ENCODE measurements at places on chromosomes 3 and 15. TPM values are rescaled to one million over a fixed set of nuclear protein-coding genes. Genes with fewer than 3 reads are reported as not detected.

PCOLCE2 gene
- not detected for total RNA-seq

DNA sequence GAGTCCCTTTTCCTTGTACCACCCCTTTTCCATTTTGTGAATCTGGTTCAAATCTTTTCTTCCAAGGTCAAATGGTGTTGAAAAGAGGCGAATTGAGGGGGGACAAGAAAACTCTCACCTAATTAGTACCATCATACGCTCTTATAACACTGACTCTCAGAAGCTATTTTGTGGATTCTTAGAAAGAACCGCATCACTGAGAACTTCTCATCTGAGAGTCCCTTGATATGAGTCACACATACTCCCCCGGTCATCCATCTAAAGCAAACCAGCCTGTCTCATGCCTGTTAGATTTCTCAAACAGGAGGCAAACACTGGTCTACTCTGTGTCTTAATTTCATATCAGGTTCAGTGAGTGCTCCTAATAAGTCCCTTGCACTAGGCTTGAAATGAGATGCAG, 76.5 kb upstream of the SPRED1 start:
- DNase-seq, result no peak

FRMD4B gene
- total RNA-seq, result 5.5 TPM

GRCh38 chr15:53203454-53203853, 413.3 kb upstream of the ONECUT1 start:
- DNase-seq, result no peak

GRCh38 chr3:17182166-17182565, 297.4 kb downstream of the PLCL2 start:
- DNase-seq, result no peak

DNA sequence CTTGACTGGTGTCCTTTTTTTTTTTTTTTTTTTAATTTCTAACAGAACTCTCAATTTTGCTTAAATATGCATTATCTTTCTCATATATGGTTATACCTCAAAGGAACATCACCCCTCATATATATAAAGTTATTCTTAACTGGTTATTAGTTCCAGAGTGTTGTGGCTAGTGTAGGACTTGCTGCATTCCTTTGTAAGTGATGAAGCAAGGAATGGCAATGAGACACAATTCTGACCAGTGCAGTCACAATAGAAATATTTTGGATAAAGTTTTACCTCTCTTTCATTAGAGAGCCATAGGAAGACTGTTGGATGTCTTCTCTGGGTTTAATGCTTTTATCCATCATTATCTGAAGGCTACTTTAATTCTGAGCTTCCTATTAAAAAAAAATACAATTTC, 75.5 kb upstream of the CBLB start:
- DNase-seq, result no peak

All from CD4-positive, alpha-beta T cell (primary cell).